ENCODE measurements at places on chromosomes 16 and 17.
A peak's percentile ranks its signal among the peaks of the same experiment; 100 is the strongest.

DNA sequence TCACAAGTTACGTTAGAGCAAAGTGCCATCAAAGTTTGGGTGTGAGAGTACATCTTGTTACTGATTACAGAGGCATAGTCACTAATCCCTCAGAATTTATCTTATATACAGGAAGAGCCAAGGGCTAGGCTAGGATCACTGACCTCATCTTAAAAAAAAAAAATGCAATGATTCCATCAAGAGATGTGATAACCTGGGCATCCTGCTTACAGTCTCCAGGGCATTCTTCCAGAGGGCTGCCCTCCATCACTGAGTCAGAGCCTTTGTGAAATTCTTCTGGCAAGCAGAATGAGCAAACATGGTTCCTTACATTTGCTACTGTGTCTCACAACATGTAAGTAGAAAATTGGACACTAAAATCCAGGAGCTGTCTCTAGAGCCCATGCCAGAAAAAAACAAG, 410.6 kb downstream of the ZFHX3 start:
- no peak for DNase-seq

DNA sequence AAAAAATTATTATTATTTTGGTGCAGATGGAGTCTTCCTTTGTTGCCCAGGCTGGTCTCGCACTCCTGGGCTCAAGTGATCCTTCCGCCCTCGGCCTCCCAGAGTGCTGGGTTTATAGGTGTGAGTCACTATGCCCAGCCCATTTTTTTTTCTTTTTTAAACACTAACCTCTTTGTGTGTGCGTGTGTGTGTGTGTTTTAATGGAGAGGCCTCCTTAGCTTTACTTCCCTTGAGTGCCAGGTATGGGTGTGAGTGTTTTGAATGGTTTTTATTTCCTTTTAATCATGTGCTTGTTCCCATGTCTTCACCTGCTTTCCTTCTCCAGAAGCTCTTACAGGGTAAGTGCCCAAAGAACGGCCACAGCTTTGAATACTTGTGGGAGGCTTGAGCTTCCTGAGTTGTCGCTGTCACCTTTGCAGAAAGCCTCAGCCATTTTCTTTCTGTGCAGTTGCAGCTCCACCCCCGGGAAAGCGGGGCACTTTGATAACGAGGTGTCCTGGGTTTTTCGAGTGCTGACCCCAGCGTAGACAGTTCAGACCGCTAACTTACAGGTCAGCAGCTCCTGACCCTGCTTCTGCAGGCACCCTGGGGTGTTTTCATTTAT, 22.6 kb downstream of the AKAP1 start:
- no peak for DNase-seq

DNA sequence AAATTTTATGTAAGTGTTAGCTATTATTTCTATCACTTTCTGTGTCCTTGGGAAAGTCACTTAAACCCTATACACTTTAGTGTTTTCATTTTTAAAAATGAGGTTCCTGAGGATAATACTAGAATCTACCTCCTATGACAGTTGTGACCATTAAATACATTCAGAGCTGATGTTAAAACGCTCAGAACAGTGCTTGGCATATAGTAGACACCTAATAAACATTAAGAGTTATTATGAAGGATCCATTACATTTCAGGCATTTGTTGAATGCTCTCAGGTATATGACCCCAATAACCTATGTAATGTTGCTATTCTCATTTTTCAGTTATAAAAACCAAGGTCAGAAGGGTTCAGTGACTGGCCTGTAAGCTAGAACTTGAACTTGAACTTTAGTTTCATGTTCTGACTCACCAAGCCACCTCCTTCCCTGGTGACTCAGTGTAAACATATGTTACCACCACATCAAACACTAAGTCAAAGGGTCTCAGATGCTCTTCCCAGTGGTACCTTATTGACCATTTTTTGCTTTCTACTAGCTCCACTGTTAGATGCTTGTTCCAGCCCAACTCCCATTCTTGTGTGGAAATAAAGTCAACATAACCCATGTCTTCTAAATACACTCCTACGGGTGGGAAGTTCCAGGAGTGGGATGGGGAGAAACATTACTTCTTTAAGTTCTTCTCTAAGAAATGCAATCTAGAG, 47.6 kb downstream of the HSD17B2 start:
- peak; percentile 25 for DNase-seq

GRCh38 chr16:28261942-28262341, 30.4 kb upstream of the SBK1 start:
- no peak for DNase-seq

- DNase-seq = no peak
Measured at GRCh38 chr17:57140316-57140715, 55.3 kb downstream of the AKAP1 start.

DNA sequence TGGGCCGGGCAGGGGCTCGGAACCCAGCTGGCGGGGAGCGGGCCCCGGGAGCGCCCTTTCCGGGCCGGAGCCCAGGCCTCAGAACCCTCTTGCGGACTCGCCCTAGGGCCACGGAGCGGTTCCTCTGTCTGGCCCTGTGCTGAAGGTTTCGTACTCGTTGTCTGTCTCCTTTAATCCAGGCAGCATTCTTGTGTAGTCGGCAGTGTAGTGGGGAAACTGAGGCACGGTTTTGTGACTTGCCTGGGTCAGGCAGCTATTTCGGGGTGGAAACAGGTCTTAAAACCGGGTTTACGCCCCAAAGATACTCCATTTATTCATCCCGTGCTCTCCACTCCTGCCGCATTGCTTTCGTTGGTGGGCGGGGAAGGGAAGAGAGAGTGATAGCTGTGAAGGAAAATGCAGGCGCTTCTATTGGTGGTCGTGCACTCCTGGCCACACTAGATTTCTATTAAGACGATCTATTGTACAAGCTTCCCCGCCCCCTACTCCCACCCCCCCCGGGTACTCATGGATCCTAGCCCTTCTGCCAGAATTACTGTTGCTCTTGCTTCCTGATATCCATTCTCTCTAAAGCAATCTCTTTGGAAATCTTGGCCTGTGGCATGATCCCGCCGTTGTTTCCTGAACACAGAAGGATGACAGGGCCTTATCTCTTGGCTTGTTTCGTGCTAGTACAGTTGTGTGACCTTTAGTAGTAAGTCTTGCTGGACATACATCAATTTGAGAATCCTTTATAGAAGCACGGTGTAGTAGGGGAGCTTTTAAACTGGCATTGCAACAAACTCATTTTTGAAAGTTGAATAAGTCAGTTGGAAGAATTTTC, 751 bp downstream of the DCAF7 start:
- DNase-seq = peak; percentile 18

DNA sequence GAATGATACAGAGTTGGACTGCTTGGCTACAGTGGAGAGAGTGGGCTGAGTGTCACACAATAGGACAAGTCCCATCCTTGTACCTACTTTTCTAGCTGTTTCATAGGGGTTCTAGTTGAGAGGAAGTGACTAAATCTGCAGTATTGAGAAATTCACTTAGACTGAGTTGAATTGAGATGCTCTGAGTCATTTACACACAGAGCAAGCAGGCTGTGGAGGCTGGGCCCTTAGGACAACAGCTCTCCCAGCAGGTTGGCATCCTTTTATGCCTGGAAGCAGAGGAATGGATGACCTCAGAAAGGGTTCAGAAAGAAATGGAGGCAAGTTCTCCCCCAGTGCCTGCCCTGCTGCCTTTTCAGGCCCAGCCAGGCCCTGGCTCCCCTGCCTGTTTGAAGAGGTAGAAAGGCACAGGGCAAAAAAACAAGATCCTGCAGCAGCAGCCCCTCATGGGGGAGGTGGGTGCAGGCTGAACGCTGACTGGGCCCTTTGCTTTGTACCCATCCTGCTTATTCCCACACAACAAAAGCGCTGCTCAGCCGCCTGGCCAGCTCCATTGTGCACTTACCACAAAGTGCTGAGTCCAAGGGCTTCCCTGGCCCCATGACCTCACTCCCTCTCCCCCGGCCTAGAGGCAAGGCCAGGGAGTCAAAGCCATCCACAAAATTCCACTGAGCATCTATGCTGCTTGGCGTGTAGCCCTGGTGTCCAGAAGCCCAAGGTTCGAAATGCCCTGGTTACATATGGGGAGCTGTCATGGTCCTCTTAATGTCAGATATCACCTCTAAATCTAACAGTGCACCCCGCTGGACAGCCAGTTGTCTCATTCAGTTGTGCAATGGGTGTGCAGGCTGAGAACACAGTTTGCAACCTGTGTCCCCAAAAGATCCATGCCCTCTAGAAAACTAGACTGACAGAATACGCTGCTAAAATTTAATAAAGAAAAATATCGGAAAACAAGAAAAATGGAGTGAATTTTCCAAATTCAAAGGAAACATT, 5.4 kb upstream of the CRYBA1 start:
- peak; percentile 35 for DNase-seq

DNA sequence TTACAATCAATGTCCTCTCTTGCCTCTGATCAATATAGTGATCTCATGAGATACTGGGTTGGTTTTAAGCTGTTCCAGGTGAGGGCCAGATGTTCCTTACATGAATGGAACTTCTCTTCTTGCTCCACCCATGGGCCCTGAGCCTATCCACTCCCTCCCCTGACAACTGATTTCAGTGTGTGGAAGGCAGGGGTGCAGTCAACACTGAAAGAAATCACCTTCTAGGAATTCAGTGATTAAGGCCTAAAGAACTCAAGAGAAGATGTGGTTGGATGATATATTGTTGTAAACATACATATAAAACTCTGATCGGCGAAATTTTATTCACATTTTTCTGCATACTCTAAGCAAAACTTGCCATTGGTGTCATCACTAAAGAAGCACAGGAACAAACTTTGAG, 6.7 kb upstream of the GOSR2 start:
- no peak for DNase-seq

GRCh38 chr16:10871157-10871991, 5.6 kb upstream of the CIITA start:
- peak; percentile 85 for DNase-seq

DNA sequence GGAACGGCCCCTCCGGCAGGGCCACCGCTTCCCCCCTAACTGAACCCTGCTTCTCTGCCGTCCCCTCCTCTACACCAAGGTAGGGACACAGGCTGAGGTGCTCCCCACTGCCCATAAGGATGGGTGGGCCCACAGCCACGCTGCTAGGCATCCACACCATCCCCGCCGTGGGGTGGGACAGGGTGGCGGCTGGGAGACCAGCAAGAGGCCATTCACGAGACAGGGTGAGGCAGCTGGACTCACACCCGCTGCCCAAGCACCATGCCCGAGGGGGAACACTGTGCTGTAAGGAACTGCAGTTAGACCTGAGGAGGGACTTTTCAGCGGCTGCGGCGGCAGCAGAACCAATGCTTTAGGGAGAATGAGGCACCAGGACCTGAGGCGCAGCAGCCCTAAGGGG, 47.5 kb upstream of the RRN3 start:
- no peak for DNase-seq

GRCh38 chr16:78045865-78046581, 23.7 kb downstream of the CLEC3A start:
- peak; percentile 48 for DNase-seq

DNA sequence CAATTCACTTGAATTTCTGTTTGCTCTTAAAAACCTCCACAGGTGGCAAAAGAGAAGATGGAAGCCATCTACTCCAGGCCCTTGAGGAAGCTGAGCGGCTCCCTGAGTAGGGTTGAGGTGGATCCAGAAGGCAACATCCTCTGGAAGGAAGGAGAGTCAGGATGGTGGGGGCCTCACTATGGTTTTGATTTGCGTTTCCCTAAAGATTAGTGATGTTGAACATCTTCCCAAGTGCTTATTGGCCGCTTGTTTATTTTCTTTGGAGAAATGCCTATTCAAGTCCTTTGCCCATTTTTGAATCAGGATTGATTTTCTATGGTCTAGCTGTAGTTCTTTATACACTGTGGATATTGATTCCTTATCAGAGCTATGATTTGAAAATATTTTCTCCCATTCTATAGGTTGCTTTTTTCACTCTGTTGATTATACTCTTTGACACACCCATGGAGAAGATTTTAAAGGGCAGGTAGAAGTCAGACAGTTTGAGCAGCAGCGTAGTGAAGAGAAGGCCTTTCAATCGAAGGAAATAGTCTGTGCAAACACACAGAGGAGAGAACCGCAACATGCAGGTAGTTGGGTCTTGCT, 58.6 kb downstream of the WSB1 start:
- DNase-seq = no peak

- DNase-seq = no peak
Measured at GRCh38 chr17:60231691-60232090, 81.9 kb downstream of the CA4 start.

DNA sequence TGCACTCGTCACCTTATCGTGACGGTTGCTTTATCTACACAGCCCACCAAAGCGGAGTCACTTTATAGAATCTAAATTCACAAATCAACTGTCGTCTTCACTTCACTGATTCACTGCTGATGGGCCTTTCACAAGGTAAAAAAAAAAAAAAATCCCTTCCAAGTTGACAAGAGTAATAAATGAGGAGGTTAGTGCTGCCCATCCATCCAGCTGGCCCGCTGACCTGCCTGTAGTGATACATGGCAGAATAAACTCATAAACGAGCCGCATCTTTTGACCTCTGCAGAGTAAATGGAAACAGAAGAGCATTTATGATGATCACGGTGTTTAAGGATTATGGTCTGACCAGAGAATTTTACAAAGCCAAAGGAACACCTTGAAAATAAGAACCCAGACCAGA, 227.3 kb upstream of the IRX5 start:
- no peak for DNase-seq

- DNase-seq = no peak
Measured at GRCh38 chr17:50462446-50462845, 6.2 kb downstream of the CHAD start.

- no peak for DNase-seq
Measured at GRCh38 chr16:89365044-89365467, 125.3 kb downstream of the ANKRD11 start.

DNA sequence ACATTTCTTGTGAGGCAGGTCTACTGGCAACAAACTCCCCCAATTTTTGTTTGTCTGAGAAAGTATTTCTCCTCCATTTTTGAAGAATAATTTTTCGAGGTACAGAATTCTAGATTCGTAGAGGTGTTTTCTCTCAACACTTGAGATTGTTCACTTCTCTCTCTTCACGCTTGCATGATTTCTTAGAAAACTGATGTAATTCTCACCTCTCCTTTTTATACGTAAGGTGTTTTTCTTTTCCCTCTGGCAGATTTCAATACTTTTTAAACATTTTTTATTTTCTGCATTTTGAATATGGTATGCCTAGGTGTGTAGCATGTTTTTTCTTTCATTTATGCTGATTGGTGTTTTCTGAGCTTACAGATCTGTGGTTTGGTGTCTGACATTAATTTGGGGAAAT, 201.5 kb upstream of the AXIN2 start:
- no peak for DNase-seq

DNA sequence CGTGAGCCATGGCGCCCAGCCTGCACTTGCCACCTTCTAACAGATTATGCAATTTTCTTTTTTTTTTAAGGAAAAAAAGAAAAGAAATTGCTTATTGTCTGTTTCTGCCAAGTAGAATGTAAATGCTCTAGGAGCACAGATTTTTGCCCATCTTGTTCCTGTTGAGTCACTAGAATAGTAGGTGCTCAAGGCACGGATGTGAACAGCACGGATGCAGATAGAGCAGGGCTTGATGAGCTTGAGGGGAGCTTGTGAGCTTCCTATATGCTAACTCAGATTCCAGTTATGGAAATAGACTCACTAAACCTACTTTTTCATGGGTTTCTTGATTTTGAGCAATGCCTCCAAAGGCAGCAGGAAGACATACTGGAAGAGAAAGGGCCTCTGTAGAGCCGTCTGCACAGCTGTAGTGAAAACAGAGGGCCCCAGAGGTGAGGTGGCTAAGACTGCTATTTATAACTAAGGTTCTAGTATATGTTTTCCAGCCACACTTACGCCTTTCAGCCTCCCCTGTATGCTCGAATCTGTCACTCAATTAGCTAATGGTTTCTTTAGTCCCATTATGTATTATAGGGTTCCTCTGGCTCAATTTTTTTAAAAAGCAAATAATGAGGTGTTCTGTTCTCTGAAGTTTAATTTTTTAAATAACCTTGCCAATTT, 72.8 kb downstream of the WWP2 start:
- DNase-seq = no peak

All from activated T-cell treated with anti-CD3 and anti-CD28 coated beads, Interleukin-2, amount 50 U/mL, for 72 hours (primary cell).